ENCODE measurements at places on chromosomes 2 and 18.

GRCh38 chr2:26969077-26969844 is 1.2 kb upstream of the MAPRE3 start:
- DNase-seq, result no peak

DNA sequence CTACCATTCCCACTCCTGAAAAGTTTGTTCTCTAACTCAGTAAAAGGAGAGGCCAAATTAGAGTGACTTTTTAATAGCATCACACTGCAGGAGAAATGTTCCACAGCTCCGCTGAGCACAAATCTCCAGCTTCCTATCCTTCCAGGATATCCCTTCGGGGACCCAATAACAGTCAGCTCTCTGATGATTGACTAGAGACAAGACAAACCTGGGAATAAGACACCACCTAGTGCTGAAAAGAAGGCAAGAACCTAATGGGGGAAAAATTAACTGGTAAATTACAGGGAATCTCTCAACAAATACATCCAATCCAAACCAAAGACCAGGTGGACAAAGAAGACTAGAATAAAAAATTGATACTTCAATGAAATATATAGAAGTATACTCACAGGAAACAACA is 977.1 kb upstream of the SOX11 start:
- no peak for DNase-seq

DNA sequence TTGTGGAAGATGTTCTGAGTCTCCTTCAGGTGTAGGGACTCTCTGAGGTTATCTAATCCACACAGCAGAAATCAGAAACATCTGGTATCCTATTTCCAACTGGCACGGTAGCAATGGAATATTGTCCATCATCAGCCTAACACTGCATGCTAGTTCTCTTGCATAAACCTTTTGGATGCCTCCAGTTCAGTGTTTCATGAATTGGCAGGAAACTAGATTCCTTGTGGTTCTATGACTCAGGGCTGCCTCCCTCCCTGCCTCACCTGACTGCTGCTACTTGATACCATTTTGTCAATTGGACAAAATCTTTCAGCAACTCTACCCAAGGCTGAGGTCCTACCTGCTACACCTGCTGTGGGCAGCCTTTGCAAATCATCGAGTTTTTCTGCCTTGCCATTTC is 130.9 kb downstream of the TPGS2 start:
- no peak for DNase-seq

DNA sequence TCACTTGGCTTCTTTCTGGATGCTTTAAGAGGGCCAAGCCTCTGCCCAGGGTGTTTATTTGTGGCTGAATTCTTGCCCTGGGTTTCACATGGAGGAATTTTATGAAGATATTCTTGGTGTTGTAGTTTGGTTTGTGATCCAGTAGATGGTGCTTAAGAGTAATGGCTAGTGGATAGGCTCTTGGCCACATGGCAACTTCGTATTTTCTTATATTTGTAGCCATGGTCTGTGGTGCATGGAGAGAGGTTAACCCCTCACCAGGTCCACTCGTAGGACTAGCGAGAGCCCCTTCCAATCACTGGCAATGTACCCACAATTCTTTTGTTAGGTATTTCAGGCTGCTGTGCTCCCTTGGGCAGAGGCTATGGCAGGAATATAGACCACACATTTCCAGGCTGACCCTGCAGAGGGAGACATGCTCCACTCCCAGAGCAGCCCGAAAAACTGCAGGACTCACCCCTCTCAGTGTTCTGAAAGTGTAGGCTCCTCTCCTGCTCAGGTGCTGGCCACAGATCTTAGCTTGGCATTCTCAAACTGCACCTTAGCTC is 582.1 kb upstream of the SETBP1 start:
- DNase-seq, result no peak

DNA sequence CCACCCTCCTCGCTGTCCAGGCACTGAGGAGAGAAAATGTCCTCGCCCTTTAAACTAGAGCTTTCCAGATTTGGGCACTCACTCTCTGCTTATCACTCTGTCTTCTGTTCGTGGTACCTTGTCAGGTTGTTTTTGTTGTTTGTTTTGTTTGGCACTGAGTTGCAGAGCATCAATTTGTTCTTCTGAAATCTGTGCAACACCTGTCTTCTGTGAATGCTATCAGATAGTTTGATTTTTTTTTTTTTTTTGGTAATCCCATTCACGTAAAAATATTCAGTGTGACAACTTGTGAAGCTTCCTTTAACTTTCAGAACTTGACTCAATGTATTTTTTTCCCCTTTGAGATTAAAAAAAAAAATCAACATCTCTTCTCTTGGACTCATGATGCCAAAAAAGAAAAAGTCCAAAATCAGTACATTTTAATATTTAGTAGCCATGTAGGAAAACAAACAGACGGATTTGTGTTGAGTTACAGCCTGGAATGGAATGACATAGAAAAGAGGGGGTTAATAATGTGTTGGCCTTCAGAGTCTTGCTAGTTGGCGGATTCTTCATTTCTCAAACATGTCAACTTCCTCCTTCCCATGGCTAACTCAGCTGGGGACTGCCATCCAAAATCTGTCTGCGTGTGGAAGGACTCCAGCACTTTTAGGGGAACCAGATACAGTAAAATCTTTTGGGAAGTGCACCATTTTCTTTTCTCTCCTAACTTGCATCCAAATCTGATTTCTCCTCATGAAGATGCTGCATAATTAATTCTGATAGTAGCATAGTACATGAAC is 1.6 kb downstream of the TMEM178A start:
- DNase-seq, result no peak

DNA sequence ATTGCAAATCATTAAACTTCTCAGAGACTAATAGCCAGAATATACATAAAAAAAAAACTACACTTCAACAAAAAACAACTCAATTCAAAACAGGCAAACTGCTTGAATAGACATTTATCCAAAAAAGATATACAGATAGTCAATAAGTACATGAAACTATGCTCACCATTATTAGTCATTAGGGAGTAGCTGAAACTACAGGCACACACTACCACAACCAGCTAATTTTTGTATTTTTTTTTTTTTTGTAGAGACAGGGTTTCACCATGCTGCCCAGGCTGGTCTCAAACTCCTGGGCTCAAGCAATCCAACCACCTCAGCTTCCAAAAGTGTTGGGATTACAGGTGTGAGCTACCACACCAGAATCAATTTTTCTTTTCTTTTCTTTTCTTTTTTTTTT is 16.9 kb downstream of the RPRD1A start:
- no peak for DNase-seq

DNA sequence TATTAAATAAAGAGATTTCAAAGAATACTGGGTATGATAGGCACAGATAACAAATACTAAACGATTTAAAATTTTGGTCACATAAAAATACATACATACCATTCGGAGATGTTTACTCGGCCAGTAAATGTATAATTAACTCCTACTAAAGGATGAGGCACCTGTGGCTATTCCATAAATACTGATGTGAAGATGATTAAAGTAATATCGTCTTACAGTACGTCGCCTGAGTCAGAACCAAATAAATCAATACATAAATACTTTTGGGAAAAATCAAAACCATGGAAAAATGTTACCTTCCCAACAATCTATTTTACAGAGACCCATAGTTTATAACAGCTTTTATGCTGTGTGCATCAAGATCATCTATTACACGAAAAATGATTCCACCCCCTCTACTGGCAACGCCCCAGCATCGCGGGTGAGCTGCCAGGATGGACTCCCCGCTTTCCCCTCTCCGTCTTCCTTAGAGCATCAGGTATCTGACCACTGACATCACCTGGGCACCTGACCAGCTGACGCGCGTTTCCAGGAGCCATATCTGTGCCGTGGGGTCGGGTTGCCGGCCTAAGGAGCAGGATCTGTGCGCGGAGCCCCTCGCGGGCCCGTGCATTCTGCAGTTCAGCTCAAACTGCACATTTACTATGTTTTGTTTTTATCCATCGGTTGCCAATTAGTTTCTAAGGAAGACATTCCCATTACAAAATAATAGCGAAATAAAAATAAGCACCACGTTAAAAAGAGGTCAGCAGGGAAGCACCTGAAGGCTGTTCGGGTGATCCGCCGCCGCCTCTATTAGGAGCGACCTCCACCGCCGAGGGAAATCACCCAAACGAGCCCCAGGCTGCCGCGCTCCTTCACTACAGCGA is 901 bp downstream of the ICA1L start:
- DNase-seq, result no peak

DNA sequence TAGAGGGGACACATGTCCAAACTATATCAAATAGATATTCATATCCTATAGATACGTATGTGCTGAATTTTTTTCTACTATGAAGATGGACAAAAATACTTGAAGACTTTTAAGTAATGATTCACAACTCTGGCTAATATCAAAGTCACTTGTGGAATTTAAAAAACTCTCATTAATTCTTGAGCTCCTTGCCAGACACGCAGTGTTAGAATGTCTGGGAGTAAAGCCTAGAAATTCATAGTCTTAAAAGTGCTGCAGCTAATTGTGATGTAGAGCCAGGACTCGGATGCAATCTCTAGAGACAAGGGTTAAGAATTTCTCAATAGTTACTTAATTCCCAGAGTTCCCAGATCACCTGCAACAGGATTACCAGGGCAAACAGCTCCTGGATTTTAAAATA is 107.4 kb downstream of the ARL6IP6 start:
- no peak for DNase-seq

- DNase-seq, result no peak
Measured at GRCh38 chr2:215637651-215638050, 201.8 kb upstream of the FN1 start.

- DNase-seq, result no peak
Measured at GRCh38 chr2:234308813-234309195, 188.1 kb downstream of the ARL4C start.

All from thoracic aorta (tissue), 2 donors.